ENCODE measurements at places on chromosomes 11 and 22.
A peak's percentile ranks its signal among the peaks of the same experiment; 100 is the strongest.

DNA sequence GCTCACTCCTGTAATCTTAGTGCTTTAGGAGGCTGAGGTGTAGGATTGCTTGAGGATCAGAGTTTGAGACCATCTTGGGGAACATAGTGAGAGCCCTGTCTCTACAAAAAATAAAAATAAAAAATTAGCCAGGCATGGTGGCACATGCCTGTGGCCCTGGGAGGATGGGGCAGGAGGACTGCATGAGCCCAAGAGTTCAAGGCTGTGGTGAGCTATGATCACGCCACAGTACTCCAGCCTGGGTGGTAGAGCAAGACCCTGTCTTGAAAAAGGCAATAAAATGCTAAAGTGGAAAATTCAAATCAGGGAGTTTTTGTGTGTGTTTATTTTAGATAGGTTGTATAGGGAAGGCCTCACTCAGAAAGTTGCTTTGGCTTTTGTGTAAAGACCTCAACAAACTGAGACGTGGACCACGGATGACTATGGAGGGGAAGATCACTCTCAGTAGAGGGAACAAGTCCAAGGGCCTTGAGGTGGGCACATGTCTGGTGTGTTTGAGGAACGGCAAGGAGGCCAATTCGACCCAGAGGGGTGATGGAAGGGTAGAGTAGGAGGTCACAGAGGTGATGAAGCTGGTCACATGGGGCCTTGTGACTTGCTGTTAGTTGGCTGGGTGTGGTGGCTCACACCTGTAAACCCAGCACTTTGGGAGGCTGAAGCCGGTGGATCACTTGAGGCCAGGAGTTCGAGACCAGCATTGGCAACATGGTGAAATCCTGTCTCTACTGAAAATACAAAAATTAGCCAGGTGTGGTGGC lies 35.7 kb downstream of the WEE1 start:
- DNase-seq = no peak

GRCh38 chr11:66967670-66968425 lies 7.3 kb upstream of the C11orf86 start:
- no peak for DNase-seq

GRCh38 chr11:107973641-107974040 lies 35.1 kb upstream of the CUL5 start:
- no peak for DNase-seq

GRCh38 chr22:26259510-26259909 lies 90.2 kb downstream of the SEZ6L start:
- DNase-seq = peak; percentile 1
